T-cell (primary cell): ENCODE measurements at places on chromosomes 3 and 15. TPM values are rescaled to one million over a fixed set of nuclear protein-coding genes. Genes with fewer than 3 reads are reported as not detected.

GRCh38 chr3:46208167-46208704 is at the start of gene CCR1:
Gene CCR1, minus strand, starts transcription at chr3:46208313. Its CDS starts 4,000 bp downstream, at chr3:46204313.
- peak; percentile 33 for DNase-seq

The CLRN1 gene
- not detected for total RNA-seq

The DNAH12 gene
- total RNA-seq: 0.23 TPM

The NANOGP8 gene
- total RNA-seq: not detected

GRCh38 chr3:44525060-44525459 is 29.9 kb upstream of the ZKSCAN7 start:
- no peak for DNase-seq

DNA sequence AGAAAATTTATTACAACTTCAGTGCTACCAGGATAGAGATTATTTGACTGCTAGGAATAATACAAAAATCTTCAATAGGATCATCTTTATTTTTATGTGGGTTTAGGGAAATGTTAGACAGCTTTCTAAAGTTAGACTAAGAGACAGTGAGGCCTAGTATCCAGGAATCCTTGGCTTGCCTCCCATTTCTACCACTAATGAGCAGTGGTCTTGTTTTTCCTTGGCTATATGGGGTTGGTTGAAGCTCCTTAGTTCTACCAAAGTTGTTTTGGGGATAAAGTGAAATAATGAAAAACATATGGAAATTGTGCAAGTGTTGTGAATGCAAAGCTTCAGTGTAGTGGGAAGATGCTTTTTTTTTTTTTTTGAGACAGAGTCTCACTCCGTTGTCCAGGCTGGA is 16.8 kb downstream of the AP4E1 start:
- DNase-seq: no peak

GRCh38 chr3:32684800-32685542 is at the start of gene CNOT10:
Gene CNOT10, plus strand, starts transcription at chr3:32685188. Its CDS starts 273 bp downstream, at chr3:32685461.
- peak; percentile 98 for DNase-seq

GRCh38 chr3:165749821-165750220 is 87.4 kb downstream of the BCHE start:
- no peak for DNase-seq

The PRSS50 gene
- not detected for total RNA-seq

GRCh38 chr3:46065294-46065705 is 38.0 kb upstream of the XCR1 start:
- DNase-seq: peak; percentile 74

DNA sequence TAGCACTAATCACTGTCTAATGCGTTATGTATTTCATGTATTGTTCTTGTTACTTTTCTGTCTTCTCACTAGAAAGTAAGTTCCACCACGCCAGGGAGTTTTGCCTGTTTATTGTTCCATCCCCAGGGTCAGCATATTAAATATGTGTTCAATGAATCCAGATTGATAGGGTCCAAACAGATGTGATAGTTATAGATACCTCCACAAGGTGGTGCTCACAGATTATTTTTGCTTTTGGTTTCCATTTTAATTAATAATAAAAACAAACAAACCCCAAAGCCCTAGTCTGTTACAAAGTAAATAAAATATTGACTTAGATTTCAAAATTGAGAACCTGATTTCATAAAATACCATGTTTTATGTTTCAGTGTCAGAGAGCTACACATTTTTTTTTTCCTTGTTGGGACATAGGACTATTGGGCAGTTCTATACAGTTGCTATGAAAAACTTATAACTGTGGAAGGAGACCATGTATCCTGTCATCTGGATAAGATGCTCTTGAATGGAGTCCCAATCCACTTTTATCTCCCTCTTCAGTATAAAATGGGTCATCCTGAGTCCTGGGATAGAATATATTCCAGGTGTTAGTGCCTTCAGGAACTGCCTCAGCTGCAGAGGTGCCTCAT is 12.4 kb downstream of the OTOL1 start:
- DNase-seq: no peak

DNA sequence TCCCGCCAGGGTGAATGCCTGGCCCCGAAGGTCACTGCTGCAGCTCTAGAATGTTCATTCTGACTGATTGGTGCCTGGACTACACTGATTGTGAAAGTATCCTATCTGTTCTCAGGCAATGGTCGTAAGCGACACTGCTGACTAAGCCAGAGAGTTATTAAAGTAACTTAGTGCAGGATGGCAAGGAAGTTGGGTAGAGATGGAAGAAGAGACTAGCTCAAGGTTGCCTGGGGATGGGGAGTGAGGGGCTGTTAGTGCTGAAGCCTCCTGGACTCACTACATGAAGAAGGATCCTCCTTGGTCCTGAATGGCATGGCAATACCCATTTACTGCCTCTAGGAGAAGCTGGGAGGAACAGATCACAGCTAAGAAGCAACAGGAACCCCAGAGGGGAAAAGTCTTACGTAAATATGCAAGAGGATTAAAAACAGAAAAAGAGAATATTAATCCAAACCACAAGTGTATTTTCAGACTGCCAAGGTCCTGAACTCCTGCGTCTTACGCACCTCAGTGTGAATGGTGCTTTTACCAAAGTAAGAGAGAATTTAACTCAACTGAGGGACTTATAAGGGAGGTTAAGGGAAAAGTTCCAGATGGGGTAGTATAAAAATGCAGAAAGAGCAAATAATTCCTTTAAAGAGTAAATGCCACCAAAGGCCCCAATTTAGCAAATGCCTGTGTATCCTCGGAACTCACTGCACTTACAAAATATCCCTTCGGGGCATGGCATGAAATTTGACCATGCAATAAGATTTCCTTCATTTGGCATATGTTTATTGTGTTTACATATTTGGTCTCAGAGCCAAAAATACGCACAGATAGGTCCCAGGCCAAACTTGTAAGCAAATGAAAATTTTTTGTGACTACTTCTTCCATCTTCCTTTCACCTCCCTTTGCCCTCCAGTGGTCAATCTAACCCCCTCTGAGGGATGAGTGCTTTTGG is 64.0 kb upstream of the DGKG start:
- DNase-seq: no peak

DNA sequence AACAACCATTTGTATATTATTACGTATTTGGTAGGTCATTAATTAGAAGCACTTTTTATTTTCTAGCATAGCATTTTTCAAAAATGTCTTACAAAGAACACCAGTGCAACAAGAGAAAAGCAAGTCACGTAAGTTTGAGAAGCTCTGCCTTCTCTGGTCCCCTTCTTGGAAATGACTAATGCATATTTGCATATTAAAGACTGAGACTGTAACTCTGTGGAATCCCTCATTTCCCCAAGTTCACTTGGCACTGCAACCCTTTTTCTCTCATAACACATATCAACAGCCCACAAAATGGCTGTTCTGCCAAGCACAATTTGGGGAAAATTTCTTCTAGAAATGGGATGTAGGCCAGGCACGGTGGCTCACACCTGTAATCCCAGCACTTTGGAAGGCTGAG is 176.3 kb downstream of the ERC2 start:
- no peak for DNase-seq

DNA sequence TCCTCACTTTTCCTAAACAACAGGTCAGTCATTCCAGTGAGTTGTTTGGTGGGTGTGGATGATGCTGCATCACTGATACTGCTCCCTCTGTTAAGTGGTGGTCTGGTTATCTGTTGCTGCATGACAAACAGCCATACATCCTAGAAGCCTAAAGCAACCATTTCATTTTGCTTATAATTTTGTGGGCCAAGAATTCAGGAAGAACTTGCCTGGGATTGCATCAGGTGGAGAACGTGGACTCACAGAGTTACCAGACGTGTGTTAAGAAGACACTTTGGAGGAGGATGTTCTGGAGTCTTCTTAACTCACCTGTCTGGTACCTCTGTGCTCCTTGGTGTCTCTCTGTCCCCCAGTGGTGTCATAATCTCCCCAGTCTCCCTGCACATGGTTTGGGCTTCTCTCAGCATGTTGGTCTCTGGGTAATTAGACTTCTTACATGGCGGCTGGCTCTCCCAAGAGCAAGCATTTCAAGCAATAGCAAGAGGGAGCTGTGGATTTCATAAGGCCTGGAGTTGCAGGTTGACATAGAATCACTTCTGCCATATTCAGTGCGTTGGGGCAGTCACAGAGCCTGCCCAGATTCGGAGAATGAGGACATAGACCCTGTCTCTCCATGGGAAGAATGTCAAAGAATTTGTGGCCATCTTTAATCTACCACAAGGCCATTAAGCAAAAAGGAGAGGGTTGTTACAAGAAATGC is 20.1 kb downstream of the USP3 start:
- DNase-seq: no peak

The GNAT1 gene
- not detected for total RNA-seq

GRCh38 chr3:124092811-124093210 is 100.9 kb upstream of the ROPN1 start:
- DNase-seq: no peak

- no peak for DNase-seq
Measured at GRCh38 chr3:72041511-72041910, 256.6 kb upstream of the PROK2 start.

The LHFPL4 gene
- total RNA-seq: not detected

The TMEM212 gene
- total RNA-seq: not detected

The ZBTB11 gene
- 59.7 TPM for total RNA-seq

DNA sequence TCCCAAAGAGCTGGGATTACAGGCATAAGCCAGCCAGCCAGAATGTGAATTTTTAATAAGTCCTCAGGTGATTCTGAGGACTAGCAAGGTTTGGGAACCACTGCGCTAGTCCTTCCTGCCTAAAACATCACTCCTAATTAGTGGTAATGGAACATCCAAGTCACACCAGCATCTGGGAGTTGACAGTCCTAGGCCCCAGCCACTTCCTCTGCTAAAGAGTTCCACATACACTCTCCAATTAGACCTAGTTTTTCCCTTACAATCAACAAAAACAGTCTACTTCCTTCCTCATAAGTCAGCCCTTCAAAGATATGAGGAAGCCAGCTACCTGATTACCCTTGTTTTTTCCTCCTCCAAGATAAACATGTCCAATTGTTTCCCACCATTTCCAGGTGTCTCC is 78.1 kb downstream of the OXNAD1 start:
- DNase-seq: no peak

The ALAS1 gene
- 32.7 TPM for total RNA-seq

The RHCG gene
- not detected for total RNA-seq

The WDR93 gene
- not detected for total RNA-seq

The UQCC5 gene
- 12.9 TPM for total RNA-seq

- no peak for DNase-seq
Measured at GRCh38 chr3:26418553-26418952, 204.0 kb upstream of the LRRC3B start.

DNA sequence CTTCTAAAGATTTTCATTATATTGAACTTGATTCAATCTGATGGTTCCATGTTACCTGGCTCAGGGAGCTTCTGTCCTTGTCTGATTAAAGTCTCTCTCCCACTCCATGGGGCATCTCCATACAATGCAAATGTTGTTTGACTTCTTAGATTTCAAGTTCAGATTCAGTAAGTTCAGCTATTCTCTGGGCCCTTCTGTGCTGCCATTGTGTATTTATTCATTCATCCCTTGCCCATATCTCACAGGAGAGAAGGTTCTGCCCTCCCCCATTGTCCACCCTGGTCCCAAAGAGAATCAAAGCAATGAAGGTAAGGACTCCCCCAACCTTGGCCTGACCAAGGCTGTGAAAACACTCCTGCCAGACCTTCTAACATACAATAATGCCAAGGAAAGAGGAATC is 669.9 kb downstream of the MAGI1 start:
- no peak for DNase-seq

The ANKDD1A gene
- 11.8 TPM for total RNA-seq

The ACAN gene
- total RNA-seq: not detected

GRCh38 chr3:50588759-50589433 is 19.6 kb downstream of the HEMK1 start:
- no peak for DNase-seq

The CDV3 gene
- 179 TPM for total RNA-seq

DNA sequence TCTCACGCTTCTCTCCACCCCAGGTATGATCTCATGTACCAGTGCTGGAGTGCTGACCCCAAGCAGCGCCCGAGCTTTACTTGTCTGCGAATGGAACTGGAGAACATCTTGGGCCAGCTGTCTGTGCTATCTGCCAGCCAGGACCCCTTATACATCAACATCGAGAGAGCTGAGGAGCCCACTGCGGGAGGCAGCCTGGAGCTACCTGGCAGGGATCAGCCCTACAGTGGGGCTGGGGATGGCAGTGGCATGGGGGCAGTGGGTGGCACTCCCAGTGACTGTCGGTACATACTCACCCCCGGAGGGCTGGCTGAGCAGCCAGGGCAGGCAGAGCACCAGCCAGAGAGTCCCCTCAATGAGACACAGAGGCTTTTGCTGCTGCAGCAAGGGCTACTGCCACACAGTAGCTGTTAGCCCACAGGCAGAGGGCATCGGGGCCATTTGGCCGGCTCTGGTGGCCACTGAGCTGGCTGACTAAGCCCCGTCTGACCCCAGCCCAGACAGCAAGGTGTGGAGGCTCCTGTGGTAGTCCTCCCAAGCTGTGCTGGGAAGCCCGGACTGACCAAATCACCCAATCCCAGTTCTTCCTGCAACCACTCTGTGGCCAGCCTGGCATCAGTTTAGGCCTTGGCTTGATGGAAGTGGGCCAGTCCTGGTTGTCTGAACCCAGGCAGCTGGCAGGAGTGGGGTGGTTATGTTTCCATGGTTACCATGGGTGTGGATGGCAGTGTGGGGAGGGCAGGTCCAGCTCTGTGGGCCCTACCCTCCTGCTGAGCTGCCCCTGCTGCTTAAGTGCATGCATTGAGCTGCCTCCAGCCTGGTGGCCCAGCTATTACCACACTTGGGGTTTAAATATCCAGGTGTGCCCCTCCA is 19.1 kb downstream of the TYRO3 start:
- DNase-seq: no peak

DNA sequence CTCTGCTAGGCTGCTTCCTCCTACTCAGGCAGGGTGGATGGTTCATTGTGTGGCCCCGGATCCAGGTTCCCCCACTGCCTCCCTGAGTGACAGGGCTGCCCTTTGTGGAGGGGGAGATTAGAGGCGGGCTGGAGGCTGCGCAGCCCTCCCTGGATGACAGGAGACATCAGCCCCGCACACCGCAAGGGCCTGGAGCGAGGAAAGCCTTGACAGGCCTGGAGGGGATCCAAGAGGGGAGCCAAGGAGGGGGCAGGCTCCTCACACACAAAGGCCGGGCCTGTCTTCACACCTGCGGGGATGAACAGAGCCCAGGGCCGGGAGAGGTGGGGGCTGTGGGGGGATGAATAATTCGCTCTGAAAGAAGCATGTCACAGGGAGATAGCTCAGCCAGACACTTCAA is 72.9 kb downstream of the RPN1 start:
- no peak for DNase-seq

- DNase-seq: no peak
Measured at GRCh38 chr15:64897345-64897985, 14.2 kb upstream of the ANKDD1A start.

DNA sequence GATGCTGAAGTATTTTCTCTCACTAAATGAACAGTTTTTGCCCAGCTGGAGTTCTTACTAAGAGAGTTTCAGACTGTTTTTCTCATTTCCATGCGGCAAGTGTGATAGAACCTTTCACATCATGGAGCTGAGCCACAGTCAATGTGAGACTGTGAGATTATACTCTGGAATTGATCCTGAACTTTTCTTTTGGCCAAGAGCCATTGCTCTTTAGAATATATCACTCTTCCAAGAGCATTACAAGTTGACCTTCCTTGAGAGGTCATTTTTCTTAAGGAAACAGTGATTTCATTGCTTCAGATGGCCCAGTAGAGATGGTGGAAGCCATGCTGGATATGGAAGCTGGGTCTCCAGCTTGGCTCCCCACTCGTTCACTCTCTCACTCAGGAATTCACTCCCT is 212.9 kb upstream of the UMPS start:
- DNase-seq: no peak

GRCh38 chr15:33358306-33358705 is 47.5 kb downstream of the RYR3 start:
- DNase-seq: no peak

- DNase-seq: no peak
Measured at GRCh38 chr15:66849746-66850077, 147.7 kb downstream of the SMAD6 start.

GRCh38 chr3:186931532-186932280 is 1.4 kb downstream of the ST6GAL1 start:
- peak; percentile 69 for DNase-seq
